Dermis blood vessel endothelial cell (primary cell): ENCODE measurements at places on chromosomes 2 and 18. TPM values are rescaled to one million over a fixed set of nuclear protein-coding genes. Genes with fewer than 3 reads are reported as not detected.

Gene ALPI
- not detected in 2 replicates for total RNA-seq

Gene TXNDC2
- total RNA-seq, result 0.05 TPM in 1 of 2 replicates, not detected in the other

DNA sequence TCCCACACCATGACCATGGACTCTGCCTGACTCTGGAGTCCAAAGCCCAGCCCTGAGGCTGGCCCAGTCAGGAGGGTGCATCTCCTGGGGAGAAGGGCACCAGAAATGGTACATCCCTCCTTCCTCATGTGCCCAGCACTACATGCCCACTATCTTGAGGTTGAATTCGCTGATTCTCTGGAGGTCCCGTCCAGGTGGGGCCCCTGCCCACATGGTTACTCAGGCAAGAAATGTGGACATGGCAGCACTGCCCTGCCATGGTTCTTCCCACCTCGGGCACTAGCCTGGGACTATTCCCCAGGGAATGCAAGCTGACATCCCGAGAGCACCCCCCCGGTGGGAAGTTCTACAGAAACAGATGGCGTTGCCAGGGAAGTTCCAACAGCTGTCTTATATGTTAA lies 15.3 kb upstream of the HES6 start:
- DNase-seq, result no peak

DNA sequence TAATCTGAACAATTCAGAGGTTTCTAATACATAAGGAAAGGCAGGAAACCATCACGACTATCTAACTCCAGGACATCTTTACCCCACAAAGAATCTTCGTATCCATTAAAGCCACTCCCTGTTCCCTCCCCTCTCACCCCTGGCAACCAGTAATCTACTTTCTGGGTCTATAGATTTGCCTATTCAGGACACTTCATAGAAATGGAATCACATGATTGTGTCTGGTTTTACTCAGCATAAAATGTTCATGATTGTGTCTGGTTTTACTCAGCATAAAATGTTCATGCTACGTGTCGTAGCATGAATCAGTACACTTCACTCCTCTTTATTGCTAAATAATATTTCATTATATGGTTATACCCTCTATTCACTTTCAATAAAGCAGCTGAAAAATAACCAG lies 11.6 kb downstream of the FECH start:
- no peak for DNase-seq

Gene XDH
- total RNA-seq, result not detected in 2 replicates
